Activated CD4-positive, alpha-beta memory T cell treated with anti-CD3 and anti-CD28 coated beads, Interleukin-2, amount 10 ng/mL, durations not matched to agents 7 days and 5 days (primary cell): ENCODE measurements at places on chromosomes 5 and 9. TPM values are rescaled to one million over a fixed set of nuclear protein-coding genes. Genes with fewer than 3 reads are reported as not detected.
A peak's percentile ranks its signal among the peaks of the same experiment; 100 is the strongest.

Gene FAT2
- total RNA-seq: not detected

Gene AGXT2
- not detected for total RNA-seq

Gene FOXD4L5
- total RNA-seq: 0.13 TPM

Gene EDIL3
- total RNA-seq: not detected

Gene NUTM2G
- not detected for total RNA-seq

Gene NEUROG1
- total RNA-seq: not detected

Gene SH3PXD2B
- total RNA-seq: 0.25 TPM

DNA sequence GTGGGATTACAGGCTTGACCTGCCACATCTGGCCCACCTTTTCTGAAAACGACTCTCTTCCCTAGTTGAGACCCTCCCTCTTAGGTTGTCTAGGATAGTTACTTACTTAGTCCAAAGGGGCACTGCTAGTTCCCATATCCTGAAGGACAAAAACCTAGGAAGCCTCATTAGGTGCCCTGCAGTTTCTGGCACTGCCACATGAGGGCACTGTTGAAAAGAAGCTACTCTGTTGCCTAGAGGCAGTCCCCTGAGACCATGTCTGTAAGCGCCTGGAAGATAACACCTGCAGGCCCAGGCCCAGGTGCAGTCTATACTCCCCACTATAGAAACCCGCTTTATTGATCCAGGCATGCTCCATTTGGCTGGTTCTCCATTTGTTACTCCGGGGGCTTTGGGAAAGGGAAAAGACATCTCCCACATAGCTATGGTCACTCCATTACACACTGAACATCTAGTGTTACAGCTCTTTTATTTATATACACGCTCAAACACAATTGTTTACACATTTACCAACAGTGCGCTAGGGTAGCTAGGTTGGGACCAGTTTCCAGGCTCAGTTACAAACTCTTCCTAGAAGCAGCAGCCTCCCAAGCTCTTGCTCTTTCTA lies 73.4 kb upstream of the PPARGC1B start:
- no peak overlapping the region for H3K27ac ChIP-seq
- peak; percentile 33 for DNase-seq
- no peaks in the 10 kb centered on the region for H3K4me1 ChIP-seq
- H3K4me3 ChIP-seq: no peak overlapping the region

- no peaks in the 10 kb centered on the region for H3K4me1 ChIP-seq
- H3K27me3 ChIP-seq: peaks cover 2% of the 10 kb centered on the region
Observed at GRCh38 chr9:85013703-85014102, 344.2 kb downstream of the NTRK2 start.

GRCh38 chr5:176562189-176562588 lies 13.0 kb downstream of the CDHR2 start:
- no peak overlapping the region for H3K27ac ChIP-seq
- peaks cover 11% of the 10 kb centered on the region for H3K27me3 ChIP-seq
- H3K4me3 ChIP-seq: no peak overlapping the region
- H3K36me3 ChIP-seq: no peaks in the 10 kb centered on the region

GRCh38 chr5:68369023-68369359 lies 153.4 kb downstream of the PIK3R1 start:
- peaks cover 37% of the 10 kb centered on the region for H3K4me1 ChIP-seq
- H3K36me3 ChIP-seq: peaks cover 4% of the 10 kb centered on the region
- H3K27me3 ChIP-seq: peaks cover 3% of the 10 kb centered on the region
- DNase-seq: no peak

- peaks cover 21% of the 10 kb centered on the region for H3K27me3 ChIP-seq
- peak overlapping the region; percentile 8 for H3K27ac ChIP-seq
- no peak for DNase-seq
- no peaks in the 10 kb centered on the region for H3K36me3 ChIP-seq
- peaks cover 41% of the 10 kb centered on the region for H3K4me1 ChIP-seq
- H3K4me3 ChIP-seq: no peak overlapping the region
Observed at GRCh38 chr5:75057561-75057960, 5.2 kb upstream of the GCNT4 start.

DNA sequence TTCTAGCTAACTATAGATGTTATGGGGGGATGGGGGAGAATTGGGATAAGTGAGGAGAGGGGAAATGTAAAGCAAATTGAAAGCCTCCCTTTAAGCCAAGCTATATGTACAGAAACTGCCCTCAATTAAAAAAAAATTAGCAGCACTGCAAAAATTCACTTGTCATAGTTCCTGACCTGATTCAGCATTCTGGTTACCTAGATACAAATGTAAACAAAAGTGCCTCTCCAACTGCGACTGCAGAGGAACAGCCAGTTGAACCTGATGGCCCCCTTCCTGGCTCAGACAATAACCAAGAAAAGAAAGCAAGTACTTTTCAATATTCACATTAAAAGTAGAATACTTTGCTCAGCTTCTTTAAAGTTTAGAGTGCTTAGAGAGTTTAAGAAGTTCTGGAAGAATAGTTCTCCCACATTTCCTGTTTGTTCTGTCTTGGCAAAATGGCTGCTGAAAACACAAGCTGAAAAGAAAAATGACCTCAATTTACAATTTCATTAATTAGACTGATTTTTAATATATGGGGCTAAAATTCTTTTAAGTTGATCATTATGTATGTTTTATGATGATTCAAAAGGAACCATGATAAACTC lies 1.5 kb downstream of the FAM81B start:
- H3K27ac ChIP-seq: no peak overlapping the region
- no peak for DNase-seq
- no peaks in the 10 kb centered on the region for H3K36me3 ChIP-seq
- H3K4me1 ChIP-seq: no peaks in the 10 kb centered on the region
- H3K27me3 ChIP-seq: peaks cover 6% of the 10 kb centered on the region

DNA sequence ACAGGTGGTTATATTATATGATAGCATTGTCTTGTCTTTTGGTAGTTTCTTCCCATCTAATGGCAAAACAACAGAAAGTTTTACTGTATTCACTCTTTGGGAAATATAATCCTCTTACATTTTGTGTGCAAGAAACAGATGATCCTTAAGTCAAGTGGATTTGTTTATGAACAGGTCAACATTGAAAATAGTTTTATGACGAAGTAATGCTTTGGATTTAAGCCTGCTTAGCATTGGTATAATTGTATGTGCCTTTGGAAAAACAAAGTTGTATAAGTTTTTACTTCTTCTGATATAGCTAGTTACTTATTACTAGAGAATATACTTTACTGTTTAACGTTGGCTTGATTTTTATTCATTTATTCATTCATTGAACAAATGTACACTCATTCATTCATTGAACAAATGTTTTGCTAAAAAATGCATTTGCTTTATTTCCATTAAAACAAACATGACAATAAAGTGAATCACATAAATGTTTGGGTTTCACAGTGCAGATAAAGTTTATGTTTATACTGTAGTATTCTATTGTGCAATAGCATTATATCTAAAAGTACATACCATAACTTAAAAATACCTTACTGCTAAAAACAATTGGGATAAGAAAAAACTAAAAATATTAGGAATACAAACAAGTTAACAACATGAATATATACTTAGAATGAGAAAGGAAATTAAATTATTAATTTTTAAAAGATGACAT lies 12.3 kb downstream of the SGCD start:
- H3K36me3 ChIP-seq: no peaks in the 10 kb centered on the region
- no peak overlapping the region for H3K4me3 ChIP-seq
- no peak overlapping the region for H3K27ac ChIP-seq

DNA sequence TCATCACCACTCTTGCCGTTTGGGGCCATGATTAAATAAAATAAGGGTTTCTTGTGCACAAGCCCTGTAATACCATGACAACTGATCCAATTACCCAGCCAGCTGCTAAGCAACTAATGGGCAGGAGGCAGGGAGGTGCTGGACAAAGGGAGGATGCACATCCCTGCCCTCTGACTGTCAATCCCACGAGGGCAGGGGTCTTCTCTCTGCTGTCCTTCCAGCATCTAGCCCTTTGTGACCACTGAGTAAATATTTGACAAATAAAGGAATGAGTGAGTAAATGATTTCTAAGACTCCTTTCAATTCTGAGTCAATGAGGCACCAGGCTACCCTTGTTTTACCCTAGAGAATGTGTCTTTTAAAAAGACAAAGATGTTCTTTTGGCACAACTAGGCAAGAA lies 247.1 kb downstream of the SYK start:
- no peak overlapping the region for H3K4me3 ChIP-seq
- peaks cover 20% of the 10 kb centered on the region for H3K27me3 ChIP-seq
- no peak overlapping the region for H3K27ac ChIP-seq
- peaks cover 48% of the 10 kb centered on the region for H3K4me1 ChIP-seq
- DNase-seq: no peak

DNA sequence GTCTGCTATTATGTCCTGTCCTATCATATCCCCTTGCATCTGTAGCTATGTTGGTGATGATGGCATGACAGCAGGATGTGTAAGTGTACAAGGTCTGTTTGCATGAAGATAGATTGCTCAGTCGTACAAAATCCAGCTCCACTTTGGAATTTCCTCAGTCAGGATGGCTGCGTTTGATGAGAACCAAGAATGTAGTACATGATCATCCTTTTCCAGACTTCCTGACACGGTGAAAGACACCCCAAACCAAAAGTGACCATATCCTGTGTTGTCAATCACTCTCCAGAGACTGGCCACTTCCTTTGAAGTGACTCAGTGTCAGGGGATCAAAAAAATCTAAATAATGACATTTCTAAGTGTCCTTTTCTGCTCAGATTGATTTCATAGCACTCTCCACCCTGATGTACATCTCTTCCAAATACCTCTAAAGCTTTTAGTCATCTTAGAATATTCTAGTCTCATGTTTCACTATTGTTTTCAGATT lies 213.4 kb downstream of the PLK2 start:
- H3K36me3 ChIP-seq: no peaks in the 10 kb centered on the region
- no peak overlapping the region for H3K4me3 ChIP-seq
- H3K4me1 ChIP-seq: no peaks in the 10 kb centered on the region
- peaks cover 2% of the 10 kb centered on the region for H3K27me3 ChIP-seq
- H3K27ac ChIP-seq: no peak overlapping the region

DNA sequence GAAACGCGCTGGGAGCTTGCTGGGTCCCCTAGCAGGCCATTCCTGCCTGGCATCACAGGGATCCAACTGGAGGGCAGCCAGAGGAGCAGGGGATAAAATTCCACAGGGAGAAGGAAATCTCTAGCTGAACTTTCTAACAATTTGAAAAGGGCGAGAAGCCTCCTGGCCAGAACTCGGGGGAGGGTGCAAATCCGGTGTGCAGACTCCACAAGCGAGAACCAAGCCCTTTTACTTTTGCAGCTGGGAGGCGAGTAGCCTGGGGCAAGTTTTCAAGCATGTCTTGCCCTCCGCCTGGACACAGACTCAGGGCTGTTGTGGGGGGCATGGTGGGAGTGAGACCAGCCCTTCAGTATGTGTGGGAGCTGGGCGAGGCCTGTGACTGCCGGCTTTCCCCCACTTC lies 14.3 kb upstream of the POU5F2 start:
- no peak overlapping the region for H3K4me3 ChIP-seq
- no peaks in the 10 kb centered on the region for H3K27me3 ChIP-seq
- H3K36me3 ChIP-seq: peaks cover 18% of the 10 kb centered on the region

- no peak overlapping the region for H3K27ac ChIP-seq
- no peaks in the 10 kb centered on the region for H3K4me1 ChIP-seq
- no peaks in the 10 kb centered on the region for H3K27me3 ChIP-seq
- no peak overlapping the region for H3K4me3 ChIP-seq
- no peaks in the 10 kb centered on the region for H3K36me3 ChIP-seq
Observed at GRCh38 chr9:22975951-22976350, 529.3 kb downstream of the DMRTA1 start.

- no peaks in the 10 kb centered on the region for H3K4me1 ChIP-seq
- no peaks in the 10 kb centered on the region for H3K36me3 ChIP-seq
- no peak overlapping the region for H3K4me3 ChIP-seq
- peaks cover 8% of the 10 kb centered on the region for H3K27me3 ChIP-seq
Observed at GRCh38 chr9:69389437-69389995, 64.5 kb downstream of the ENTREP1 start.

DNA sequence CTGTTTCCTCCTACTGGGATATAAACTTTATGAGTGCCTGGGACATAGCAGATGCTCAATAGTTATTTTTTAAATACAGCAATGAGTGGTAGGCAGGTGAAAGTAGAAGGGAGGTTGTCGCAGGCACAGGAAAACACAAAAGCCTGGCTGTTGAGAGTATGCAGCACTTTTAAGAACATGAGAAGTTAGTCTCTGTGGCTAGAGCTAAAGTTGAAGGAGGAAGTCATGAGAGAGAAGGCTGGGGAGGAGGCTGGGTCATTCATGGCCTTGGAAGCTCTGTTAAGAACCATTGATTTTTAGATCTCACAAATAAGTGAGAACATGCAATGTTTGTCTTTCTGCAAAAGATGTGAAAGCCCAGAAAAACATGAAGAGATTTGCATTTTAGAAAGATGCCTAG lies 126.7 kb downstream of the PRKACG start:
- H3K27ac ChIP-seq: no peak overlapping the region
- H3K27me3 ChIP-seq: peaks cover 11% of the 10 kb centered on the region
- H3K4me3 ChIP-seq: no peak overlapping the region
- DNase-seq: no peak
- no peaks in the 10 kb centered on the region for H3K36me3 ChIP-seq

- DNase-seq: no peak
- no peaks in the 10 kb centered on the region for H3K36me3 ChIP-seq
- no peak overlapping the region for H3K4me3 ChIP-seq
- H3K4me1 ChIP-seq: no peaks in the 10 kb centered on the region
- peaks cover 6% of the 10 kb centered on the region for H3K27me3 ChIP-seq
- H3K27ac ChIP-seq: no peak overlapping the region
Observed at GRCh38 chr9:97567182-97567893, 65.8 kb downstream of the TSTD2 start.

DNA sequence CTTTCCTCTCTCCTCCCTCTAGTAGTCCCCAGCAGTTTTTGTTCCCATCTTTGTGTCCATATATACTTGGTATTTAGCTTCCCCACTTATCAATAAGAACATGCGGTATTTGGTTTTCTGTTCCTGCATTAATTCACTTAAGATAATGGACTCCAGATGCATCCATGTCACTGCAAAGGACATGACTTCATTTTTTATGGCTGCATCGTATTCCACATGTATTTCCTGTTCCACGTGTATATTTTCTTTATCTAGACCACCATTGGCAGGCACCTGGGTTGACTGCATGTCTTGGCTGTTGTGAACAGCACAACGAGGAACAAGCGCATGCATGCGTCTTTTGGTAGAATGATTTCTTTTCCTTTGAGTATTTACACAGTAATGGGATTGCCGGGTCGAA lies 6.2 kb downstream of the ZNF79 start:
- H3K36me3 ChIP-seq: peaks cover 62% of the 10 kb centered on the region
- DNase-seq: no peak
- H3K27ac ChIP-seq: no peak overlapping the region
- H3K27me3 ChIP-seq: no peaks in the 10 kb centered on the region
- H3K4me1 ChIP-seq: peaks cover 40% of the 10 kb centered on the region
- no peak overlapping the region for H3K4me3 ChIP-seq

DNA sequence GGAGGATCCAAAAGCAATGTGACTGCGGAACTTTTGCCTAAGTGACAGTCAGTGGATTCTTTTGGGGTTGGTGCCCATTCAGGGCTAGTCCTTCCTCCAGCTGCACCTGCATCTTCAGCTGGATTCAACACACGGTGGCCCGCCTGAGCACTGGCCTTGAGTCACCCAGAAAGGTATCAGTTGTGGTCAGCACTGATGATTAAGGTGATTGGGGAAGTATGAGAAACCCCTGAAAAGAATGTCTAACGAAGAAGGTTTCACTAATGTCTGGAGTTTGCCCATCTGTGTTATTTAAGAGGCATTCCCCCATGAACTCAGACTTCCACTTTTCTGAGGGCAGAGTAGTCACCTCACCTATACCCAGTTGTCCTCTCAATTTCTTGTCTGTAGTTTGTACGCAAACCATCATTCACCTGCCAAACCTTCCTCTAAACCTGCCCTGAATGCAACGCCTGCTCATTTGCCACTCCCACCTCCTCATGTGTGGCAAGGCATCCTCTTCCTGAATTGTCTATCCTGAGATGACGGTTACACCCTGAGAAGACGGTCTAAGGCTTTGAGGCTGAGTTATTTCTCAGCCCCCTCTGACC lies 27.2 kb downstream of the CSF2 start:
- peaks cover 6% of the 10 kb centered on the region for H3K27me3 ChIP-seq
- H3K4me3 ChIP-seq: no peak overlapping the region
- peaks cover 88% of the 10 kb centered on the region for H3K4me1 ChIP-seq
- no peak for DNase-seq
